ENCODE measurements at places on chromosomes 4 and X.
A peak's percentile ranks its signal among the peaks of the same experiment; 100 is the strongest.

- no peak for DNase-seq
These were observed 687.2 kb upstream of the AADAT start for GRCh38 chr4:170776983-170777382.

- no peak for DNase-seq
These were observed 412.0 kb upstream of the ATOH1 start for GRCh38 chr4:93416344-93417128.

DNA sequence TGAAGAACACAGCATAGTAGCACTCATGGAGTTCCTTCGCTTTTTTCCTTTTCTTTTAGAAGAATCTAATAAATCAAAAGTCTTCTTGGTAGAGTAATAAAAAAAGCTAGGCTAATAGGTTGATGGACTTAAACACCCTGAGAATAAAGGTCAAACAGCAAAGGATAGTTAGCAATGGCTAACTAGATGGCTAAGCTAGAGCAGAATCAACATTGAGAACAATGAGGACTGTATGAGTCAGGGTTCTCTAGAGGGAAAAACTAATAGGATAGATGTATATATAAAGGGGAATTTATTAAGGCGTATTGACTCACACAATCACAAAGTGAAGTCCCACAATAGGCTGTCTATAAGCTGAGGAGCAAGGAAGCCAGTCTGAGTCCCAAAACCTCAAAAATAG lies 550.9 kb downstream of the GLUD2 start:
- no peak for DNase-seq

- DNase-seq = no peak
These were observed 127.4 kb upstream of the CLNK start for GRCh38 chr4:10811991-10812390.

DNA sequence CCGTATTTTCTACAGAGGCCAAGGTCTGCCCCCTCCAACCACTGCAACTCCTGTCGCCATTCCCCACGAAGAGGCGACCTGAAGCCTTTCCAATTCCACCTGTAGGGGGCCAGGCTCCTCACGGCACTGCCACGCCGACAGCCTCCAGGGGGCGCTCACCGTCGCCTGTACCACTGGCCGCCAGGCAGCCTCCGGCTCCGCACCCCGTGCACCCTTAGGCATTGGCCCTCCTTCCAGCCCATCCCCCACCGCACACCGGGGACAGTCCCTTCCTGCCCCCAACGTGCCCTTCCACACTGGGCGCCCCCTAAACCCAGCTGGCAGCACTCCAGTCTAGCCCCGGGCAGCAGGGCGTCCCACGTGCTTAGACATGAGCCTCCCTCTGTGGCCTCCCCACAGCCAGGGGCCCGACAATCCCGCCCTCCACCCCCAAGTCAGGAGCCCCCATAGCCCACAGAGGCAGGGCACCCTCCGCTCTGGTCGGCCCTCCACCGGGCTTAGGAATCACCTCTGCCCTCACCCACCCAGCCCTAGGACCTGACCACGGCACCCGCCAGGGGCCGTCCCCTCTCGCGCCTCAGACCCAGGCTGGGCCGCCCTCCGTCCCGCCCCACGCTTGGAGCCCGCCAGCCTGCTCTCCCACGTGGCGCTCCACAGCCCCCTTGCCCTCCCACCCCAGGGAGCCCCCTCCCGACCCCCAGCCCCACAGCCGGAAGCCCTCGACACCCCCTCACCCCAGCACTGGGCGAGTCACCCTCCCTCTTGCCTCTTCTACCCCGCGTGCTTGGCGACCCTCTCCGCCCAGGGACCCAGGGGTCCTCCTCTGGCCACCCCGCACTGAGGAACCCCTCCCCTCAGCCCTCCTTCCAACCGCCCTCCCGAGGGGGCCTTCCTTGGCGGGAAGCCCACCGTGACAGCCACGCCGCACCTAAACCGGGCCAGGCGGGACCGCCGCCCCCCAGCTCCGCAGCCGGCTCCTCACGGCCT lies 711 bp downstream of the PNMA6E start:
- peak; percentile 7 for DNase-seq

DNA sequence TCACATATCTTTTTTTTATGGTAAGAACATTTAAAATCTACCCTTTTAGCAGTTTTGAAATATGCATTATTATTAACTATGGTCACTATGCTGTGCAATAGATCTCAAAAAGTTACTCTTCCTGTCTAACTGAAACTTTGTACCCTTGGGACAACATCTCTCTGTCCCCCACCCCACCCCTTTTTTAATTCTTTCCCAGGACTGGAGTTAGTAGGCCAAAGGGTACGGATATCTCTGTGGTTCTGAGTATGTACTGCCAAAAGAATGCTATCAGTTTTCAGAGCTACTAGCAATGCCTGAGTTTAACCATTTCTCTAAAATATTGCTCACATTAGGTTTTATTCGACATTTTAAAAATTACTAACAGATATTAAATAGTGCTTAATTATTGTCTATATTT lies 4.7 kb upstream of the FAM241A start:
- DNase-seq = no peak

GRCh38 chr4:94413085-94413840 lies 38.5 kb upstream of the PDLIM5 start:
- DNase-seq = no peak

- DNase-seq = no peak
These were observed 1.3 kb downstream of the CNGA1 start for GRCh38 chr4:48015216-48015615.

GRCh38 chrX:65034292-65034667 lies 58.0 kb upstream of the ZC4H2 start:
- DNase-seq = no peak

- no peak for DNase-seq
These were observed 89.8 kb downstream of the PAPSS1 start for GRCh38 chr4:107630185-107630705.

DNA sequence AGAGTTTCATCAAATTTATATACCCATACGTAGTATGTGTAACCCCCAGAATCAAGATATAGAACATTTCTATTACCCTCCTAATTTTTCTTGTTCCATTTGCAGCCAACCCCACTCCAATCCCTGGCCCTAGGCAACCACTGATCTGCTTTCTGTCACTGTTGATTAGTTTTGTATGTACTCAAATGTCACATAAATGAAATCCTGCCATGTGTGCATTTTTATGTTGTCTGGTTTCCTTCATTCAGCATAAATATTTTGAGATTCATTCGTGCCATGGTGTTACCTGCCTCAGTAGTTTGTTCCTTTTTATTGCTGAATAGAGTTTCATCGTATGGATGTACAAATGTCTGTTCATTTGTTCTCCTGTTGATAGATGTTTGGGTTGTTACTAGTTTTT lies 126.3 kb downstream of the MID1IP1 start:
- no peak for DNase-seq

GRCh38 chr4:155497306-155497705 lies 120.5 kb upstream of the MAP9 start:
- no peak for DNase-seq

- DNase-seq = no peak
These were observed 39.4 kb downstream of the SAT1 start for GRCh38 chrX:23822397-23822796.

DNA sequence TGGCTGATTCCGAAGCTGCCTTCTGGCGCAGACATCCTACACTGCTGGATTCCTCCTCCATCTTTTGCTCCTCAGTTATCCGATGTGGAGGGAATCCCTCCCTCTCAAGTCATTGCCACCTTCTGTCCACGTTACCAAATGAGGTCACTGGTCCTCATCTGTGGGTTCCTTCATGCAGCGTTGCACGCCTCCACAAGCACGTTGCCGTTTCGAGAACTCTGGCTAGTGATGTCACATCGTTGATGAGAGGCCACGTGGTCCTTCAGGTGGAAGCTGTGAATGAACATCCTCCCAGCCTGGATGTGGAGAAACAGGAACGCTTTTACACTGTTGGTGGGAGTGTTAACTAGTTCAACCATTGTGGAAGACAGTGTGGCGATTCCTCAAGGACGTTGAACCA lies 323.2 kb downstream of the DHRSX start:
- no peak for DNase-seq

DNA sequence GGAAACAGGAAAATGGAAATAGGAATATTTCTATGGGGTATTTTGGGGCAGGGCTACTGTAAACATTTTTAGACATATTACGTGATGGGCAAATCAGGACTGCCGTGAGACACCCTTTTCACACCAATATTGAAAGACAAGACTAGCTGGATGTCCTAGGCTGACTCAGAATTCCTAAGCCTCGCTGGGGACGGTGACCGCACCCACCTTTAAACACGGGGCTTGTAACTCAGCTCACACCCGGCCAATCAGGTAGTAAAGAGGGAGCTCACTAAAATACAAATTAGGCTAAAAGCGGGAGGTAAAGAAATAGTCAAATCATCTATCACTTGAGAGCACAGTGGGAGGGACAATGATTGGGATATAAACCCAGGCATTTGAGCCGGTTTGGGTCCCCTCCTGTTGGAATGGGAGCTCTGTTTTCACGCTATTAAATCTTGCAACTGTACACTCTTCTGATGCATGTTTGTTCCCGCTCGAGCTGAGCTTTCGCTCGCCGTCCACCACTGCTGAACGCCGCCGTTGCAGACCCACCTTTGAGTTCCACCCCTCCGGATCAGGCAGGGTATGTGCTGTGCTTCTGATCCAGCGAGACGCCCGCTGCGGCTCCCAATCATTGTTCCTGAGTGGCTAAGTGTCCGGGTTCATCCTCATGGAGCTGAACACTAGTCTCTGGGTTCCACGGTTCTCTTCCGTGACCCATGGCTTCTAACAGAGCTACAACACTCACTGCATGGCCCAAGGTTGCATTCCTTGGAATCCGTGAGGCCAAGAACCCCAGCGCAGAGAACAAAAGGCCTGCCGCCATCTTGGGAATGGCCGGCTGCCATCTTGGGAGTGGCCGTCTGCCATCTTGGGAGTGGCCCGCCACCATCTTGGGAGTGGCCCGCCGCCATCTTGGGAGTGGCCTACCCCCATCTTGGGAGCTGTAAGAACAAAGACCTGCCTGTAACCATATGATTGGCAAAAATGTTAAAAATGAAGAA lies 152.6 kb downstream of the CRLF2 start:
- DNase-seq = no peak

DNA sequence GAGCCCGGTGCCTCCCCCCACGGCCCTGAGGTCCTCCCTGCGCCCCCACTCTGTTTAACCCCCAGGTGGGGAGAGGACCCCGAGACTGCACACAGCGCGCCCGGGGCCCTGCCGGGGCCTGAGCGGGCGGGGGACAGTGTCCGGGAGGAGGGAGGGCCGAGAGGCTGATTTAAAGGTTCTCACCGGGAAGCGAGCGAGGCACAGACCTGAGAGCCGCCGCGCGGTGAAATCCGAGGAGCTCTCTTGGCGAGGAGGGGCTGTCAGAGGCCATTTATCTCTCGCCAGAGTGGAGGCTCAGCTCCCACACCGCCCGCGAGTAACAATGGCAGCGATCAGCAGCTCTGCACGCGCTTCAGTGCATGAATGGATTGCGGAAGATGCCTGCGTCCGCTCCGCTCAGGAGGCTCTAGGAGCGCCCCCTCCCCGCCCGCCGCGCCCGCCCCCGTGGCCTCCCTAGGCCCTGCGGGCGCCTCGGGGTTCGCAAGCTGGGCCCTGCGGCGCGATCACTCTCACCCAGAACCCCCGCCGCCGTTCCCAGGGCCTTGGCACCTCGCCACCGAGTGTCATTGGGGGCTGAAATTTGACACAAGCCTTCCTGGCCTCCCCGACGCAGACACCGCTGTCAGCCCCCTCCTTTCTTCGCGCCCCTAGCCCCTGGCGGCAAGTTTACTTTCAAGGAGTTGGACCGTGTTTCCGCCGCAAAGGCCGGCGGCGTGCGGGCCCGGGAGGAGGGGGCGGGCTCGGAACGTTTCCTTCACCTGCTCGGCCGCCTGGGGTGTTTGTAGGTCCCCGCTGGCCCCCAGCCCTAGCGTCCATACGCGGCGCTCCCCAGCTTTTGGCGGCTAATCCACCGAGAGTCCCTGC lies 48.7 kb upstream of the BCOR start:
- no peak for DNase-seq

GRCh38 chr4:955931-956381 lies 17.4 kb downstream of the DGKQ start:
- DNase-seq = no peak

- no peak for DNase-seq
These were observed 6.1 kb upstream of the SPON2 start for GRCh38 chr4:1178300-1179088.

GRCh38 chrX:153836921-153837320 lies 6.6 kb upstream of the PDZD4 start:
- DNase-seq = no peak

GRCh38 chrX:110268886-110269285 lies 49.0 kb downstream of the AMMECR1 start:
- no peak for DNase-seq
